Suppressor macrophage treated with lipopolysaccharide for 4 hours (primary cell): ENCODE measurements at places on chromosomes 3 and 15.
A peak's percentile ranks its signal among the peaks of the same experiment; 100 is the strongest.

DNA sequence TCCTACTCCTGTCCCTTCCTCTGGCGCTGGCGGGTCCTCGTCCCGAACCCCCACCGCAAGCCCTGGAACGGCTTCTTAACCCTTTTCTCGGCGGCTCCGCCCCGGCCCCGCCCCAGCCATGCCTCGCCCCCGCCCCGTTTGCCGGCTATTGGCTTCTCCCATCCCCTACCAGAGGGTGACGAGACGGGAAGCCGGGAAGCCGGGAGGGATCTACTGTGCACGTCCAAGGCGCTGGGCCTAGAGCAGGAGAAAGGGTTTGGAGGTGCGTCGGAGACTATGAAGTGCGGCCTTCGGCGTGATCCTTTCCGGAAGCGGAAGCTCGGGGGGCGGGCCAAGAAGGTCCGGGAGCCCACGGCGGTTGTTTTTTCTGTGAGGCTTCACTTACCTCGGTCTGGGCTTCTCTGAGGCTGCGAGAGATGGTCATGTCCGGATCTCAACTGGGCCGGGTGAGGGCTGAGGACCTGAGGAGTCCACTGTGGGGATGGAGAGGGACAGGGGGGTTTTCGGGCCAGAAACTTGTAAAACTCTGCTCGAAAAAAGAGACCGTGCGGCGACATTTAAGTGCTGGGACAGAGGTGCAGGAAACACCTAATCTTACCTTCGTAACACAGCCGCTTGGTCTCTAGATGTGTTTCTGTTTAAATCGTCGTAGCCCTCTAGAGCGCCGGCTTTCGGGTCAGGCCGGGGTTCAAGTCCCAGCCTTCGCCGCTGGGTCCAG is 21.4 kb downstream of the ROPN1B start:
- DNase-seq: peak; percentile 85

DNA sequence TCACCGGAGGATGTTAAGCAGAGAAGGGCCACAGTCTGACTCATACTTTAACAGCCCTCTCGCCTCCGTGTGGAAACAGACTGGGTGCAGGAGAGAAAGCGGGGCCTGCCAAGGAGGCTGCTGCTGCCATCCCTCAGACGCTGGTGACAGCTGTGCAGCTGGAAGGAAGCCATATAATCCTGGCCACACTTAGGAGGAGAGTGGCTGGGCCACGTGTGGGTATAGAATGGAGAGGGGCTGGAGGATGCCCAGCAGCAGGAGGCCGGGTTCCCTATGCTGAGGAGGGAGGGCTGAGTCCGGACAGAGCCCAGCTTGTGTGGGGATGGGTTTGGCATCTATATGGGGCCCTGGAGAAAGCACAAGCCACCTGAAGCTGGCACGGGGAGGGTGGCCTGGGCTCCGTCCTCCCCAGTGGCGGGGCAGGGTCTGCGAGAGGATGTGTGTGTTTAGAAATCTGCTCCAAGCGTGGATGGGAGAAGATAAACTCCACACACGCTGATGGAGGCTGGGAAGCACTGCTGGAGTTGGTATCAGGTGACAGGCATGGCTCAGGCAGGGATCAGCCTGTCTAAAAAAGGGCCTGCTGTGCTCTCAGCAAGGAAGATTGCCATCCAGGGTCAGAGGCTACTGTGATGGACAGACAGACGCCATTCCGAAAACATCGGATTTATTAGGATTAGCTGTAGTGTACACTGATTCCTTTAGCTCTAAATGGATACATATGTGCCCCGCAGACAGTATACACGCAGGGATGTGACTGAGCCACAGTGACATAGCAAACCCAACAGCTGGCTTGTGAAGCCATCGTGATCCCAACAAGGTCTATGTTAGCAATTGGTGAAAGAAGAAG is 15.9 kb downstream of the ABTB1 start:
- DNase-seq: no peak

DNA sequence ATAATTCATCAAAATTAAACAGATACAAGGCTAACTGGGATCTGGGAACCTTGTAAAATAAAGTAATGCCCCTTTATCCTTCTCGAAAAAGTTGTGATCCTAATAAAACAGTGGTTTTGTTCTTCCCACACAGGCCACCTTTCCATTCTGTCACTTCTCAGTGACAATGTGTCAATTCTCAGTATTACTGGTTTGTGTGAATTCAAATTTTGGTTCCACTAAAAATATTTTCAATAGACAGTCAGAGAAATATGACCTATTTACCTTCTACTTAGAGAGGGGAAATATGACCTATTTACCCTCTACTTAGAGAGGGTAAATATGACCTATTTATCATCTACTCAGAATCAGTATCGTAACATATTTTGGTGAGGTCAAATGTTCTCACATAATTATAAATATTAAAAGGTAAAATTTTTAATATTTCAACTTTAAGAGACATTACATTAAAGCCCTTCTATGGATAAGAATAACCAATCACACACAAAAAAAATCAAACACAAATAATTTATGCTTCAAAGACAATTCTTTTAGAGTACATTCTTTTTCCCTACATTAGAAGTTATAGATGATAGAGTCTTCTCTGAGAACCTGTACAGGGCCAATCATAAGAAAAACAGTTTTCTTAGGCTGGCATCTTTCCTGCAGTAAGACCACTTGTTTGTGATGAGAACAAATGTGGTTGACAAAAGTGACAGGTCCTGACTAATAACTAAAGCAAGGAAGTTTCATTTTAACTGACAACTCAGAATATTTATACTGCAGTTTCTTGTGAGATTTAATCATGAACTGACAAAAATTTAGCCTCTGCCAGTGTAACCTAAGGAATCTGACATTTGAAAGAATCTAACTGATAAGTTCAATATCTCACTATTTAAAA is 323.3 kb downstream of the DIPK2A start:
- no peak for DNase-seq

- DNase-seq: no peak
These were observed 83.8 kb downstream of the GADL1 start for GRCh38 chr3:30810625-30811024.
